ENCODE measurements at places on chromosomes 5 and 9.

DNA sequence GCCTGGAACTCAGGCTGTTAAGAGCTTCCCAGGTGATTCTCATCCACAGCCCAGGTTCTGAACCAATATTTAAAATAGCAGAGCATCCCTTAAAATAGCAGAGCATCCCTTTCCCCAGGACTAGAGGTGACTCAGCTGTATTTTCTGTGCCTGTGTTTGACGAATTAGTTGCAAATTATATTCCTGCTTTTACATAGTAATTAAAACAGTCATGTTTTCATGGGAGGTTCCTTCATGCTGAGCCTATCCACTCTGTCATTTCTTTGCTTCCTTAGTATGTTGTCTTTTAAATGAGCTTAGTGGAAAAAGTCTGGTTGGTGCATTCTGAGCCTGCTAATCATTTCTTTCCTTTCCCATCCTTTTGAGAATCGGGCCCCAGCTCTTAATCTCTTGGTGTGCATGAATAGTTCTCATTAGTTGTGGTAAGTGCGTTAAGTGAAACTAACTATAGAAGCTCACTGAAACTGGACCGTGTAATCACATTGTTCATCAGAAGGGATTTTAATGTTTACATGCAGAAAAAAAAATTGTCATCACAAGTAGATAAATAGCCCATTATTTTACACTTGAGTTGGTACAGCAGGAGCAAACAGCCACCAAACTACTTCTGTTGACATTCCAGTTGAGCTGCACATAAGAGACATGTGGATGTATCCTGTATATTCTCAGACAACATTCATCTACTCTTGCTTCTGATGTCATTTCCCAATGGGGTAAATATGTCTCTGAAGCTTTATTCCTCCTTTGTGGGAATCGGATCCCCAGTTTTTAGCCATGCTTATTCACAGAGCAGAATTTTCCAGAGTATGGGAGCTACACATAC, 596.9 kb upstream of the WWC1 start:
- no peak for DNase-seq

- no peak for DNase-seq
These were observed 127.7 kb upstream of the PPP1R2B start for GRCh38 chr5:156722358-156722757.

GRCh38 chr5:73039082-73039481, 81.3 kb upstream of the TMEM171 start:
- DNase-seq: no peak

- no peak for DNase-seq
These were observed 15.8 kb downstream of the NDST1 start for GRCh38 chr5:150523472-150524350.

- DNase-seq: no peak
These were observed 299.2 kb downstream of the EDIL3 start for GRCh38 chr5:84085387-84086041.

- DNase-seq: no peak
These were observed 179.8 kb downstream of the SEC61B start for GRCh38 chr9:99401680-99402504.

DNA sequence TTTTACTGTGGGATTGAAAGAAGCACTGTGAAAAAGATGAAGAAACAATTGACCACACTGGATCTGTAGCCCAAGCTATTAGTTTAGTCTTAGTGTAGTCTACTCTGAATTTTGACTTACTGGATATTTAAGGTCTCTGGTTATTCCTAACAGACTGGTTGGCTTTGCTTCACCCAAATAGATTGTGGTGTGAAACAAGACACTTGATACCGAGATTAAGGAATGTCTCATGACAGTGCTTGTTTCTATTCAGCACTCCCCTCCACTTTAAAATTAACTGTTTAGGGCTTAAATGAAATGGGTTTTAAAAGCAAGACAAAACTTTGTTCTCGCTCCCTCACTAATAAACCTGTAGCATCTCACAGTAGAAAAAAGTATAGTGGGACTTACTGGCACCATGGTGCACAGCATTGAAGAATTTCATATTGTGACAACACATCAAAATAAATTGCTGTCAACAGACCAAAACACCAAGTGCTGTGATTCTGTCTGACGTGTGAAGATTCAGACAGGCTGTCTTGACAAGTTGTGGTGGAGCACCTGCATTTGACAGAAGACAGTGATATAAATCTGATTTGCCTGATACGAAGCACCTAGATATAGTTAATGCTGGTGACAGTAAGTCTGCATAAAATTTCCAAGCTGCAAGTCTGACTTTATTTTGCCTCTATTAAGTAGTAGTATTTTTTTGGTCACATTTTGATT, 73.1 kb downstream of the PBX3 start:
- DNase-seq: no peak

- no peak for DNase-seq
These were observed 14.2 kb downstream of the KLF9 start for GRCh38 chr9:70400107-70400892.

- no peak for DNase-seq
These were observed 133.1 kb upstream of the CDH12 start for GRCh38 chr5:22986281-22986680.

GRCh38 chr5:76125888-76126287, 42.7 kb downstream of the SV2C start:
- DNase-seq: no peak

DNA sequence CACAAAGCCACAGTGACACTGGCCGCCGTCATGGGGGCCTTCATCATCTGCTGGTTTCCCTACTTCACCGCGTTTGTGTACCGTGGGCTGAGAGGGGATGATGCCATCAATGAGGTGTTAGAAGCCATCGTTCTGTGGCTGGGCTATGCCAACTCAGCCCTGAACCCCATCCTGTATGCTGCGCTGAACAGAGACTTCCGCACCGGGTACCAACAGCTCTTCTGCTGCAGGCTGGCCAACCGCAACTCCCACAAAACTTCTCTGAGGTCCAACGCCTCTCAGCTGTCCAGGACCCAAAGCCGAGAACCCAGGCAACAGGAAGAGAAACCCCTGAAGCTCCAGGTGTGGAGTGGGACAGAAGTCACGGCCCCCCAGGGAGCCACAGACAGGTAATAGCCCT, 26.1 kb downstream of the HRH2 start:
- no peak for DNase-seq

DNA sequence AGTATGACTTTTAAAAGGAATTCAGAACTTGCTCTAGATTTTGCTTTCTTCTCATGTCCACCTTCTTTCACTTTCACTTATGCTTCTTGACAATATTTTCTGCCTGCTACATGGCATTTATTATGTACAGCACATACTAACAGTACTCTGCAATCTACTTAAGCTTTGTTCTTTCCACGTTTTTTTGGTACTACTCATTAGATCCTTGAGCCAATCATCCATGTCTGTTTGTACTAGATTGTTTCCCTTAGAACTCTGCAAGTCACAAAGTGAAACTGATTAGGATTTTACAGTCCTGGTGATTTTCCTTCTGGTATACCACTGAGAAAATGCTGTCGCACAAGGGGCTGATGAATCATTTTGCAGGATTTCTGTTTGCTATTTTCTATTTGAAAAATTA, 78.3 kb downstream of the PARP8 start:
- DNase-seq: no peak

GRCh38 chr9:104970271-104970987, 42.5 kb upstream of the ABCA1 start:
- DNase-seq: no peak

DNA sequence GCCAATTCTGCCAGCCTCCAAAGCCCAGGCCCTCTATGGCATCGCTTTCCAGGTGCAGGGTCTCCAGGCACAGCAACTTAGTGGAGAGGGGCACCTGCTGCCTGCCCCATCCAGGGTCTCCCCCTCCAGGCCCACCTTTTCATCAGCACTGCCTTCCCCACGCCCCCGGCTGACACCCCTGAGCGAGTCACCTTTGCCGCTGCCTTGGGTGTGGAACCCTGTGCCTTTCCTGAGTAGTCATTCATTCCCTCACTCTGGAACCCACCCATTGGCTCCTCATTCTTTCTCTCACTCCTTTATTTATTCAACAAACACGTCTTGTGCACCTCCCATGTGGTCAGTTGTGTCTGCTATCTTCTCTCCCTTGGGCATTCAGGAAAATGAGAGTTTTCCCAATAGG, 14.5 kb upstream of the RPL26L1 start:
- no peak for DNase-seq
